CD4-positive, alpha-beta T cell (primary cell): ENCODE measurements at places on chromosomes 7 and 10.

DNA sequence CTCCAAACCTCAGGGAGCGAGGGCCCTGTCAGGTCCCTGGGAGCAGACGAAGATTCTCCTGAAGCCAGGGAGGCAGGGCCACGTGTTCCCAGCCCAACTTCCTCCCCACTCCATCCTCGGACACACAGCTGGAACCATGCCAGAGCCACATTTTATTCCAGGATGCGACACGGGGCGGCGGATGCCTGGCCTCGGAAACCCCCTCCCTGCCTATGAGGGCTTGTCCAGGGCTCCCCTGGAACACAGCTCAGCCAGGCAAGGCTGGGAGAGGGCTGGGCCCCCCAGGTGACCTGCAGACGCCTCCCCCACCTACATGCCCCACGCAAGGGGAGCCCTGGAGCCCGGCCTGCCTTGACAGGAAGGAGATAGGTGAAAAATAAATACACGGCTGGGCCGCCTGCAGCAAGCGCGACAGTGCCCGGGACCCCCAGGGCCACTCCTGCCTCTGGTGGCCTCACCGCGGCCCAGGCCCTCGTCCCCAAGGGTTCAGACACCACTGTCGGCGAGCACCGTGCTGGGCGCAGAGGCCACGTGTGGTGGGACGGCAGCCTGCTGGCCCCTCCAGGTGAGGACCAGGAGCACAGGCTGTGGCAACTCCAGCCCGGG is 21.5 kb downstream of the GET4 start:
- no peak overlapping the region for H3K4me3 ChIP-seq
- peaks cover 46% of the 10 kb centered on the region for H3K36me3 ChIP-seq
- no peak overlapping the region for H3K27ac ChIP-seq
- H3K4me1 ChIP-seq, result peaks cover 6% of the 10 kb centered on the region
- DNase-seq, result no peak

GRCh38 chr10:74145133-74145532 is 5.5 kb downstream of the AP3M1 start:
- no peak overlapping the region for H3K27ac ChIP-seq
- no peaks in the 10 kb centered on the region for H3K27me3 ChIP-seq
- peaks cover 13% of the 10 kb centered on the region for H3K36me3 ChIP-seq
- DNase-seq, result no peak
- H3K4me3 ChIP-seq, result no peak overlapping the region

GRCh38 chr7:71613313-71613712 is 481.4 kb downstream of the GALNT17 start:
- H3K27ac ChIP-seq, result no peak overlapping the region
- H3K4me3 ChIP-seq, result no peak overlapping the region
- no peaks in the 10 kb centered on the region for H3K36me3 ChIP-seq

GRCh38 chr7:89503281-89503680 is 651.0 kb upstream of the STEAP1 start:
- H3K27me3 ChIP-seq, result no peaks in the 10 kb centered on the region
- no peak overlapping the region for H3K27ac ChIP-seq
- no peak for DNase-seq

DNA sequence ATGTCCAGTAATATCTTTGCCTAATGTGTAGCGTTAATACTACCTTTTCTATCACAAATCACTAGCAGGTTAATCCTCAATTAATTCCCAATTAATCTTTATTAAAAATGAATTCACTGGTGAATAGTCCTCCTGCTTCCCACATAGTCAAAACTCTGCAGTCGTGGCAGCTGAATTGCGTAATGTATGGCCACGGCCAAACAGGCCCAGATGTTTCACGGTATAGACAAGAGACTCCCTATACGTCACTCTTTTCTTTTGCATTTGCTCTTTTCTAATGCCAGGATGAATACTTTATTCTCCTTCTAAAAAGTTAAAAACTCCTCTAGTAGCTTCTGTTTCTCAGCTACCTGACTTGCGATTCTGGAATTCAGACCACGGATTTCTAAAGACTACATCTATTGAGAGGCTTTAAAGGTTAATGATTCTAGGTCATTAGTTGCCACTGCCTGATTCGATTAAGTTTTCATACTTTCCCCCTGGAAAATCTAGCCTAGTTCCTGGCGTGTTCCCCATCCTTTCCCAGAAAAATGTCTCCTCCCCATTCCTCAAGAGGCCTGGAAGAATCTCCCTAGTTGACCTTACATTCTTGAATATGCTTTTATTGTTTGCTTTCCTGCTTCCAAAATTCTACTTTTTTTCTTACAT is 16.9 kb downstream of the MEOX2 start:
- no peak overlapping the region for H3K27ac ChIP-seq
- H3K4me1 ChIP-seq, result no peaks in the 10 kb centered on the region
- H3K36me3 ChIP-seq, result no peaks in the 10 kb centered on the region
- DNase-seq, result no peak
- H3K4me3 ChIP-seq, result no peak overlapping the region

DNA sequence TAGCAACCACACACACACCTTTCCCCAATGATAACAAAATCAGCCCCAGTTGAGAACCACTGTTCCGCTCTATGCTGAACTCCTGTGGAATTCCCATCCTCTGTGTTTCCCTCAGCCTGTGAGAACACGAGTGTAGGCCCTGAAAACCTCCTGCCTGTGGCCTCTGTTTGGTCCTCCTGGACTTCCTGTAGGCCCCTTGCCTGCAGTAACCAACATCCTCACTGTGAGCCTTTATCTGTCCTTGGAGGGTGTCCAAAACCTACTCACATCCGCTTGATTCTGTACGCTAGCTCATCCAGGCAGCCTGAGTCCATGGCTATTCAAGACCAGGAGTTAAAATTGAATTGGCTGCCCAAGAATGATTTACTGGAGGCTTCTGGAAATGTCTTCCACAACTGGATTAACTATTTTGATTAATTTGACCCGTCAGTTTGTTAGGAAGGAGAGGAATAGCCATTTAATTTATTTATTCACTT is 149.8 kb downstream of the AKR1D1 start:
- H3K4me1 ChIP-seq, result no peaks in the 10 kb centered on the region
- H3K4me3 ChIP-seq, result no peak overlapping the region

DNA sequence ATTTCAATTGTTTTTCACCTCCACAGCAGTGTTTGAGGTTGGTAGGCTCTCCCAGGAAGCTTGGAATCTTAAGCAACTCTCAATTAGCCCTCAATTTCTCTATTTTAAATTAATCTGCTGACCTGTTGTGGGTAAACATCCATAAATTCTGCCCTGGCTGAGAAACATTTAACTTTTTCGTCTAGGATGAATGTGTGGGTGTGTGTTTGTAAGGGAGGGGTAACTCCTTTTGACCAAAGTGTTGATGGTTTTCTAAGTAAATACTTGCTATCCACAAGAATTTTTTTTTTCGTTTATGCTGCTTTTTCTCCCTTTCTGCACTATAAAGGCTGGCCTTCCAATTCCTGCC is 973 bp downstream of the PPP3CB start:
- peak overlapping the region; percentile 95 for H3K4me3 ChIP-seq
- H3K4me1 ChIP-seq, result peaks cover 25% of the 10 kb centered on the region
- no peaks in the 10 kb centered on the region for H3K36me3 ChIP-seq
- no peak for DNase-seq
- H3K27ac ChIP-seq, result peak overlapping the region; percentile 95

DNA sequence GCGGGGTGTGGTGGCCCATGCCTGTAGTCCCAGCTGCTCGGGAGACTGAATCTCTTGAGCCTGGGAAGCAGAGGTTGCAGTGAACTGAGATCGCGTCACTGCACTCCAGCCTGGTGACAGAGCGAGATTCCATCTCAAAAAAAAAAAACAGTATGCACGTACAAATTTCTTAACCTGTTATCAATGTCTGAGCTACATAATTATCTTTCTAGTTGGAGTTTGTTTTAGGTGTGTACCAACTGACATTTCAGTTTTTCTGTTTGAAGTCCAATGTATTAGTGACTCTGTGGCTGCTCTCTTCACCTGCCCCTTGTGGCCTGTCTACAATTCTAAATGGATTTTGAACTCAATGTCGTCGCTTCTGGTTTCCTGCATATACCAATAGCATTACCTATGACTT is 40.3 kb downstream of the CD36 start:
- no peaks in the 10 kb centered on the region for H3K4me1 ChIP-seq
- H3K4me3 ChIP-seq, result no peak overlapping the region
- H3K27me3 ChIP-seq, result no peaks in the 10 kb centered on the region
- no peak overlapping the region for H3K27ac ChIP-seq
- DNase-seq, result no peak

GRCh38 chr7:44257618-44258422 is 57.0 kb downstream of the YKT6 start:
- peak overlapping the region; percentile 13 for H3K4me3 ChIP-seq
- DNase-seq, result peak; percentile 75
- H3K36me3 ChIP-seq, result no peaks in the 10 kb centered on the region
- peak overlapping the region; percentile 85 for H3K27ac ChIP-seq

GRCh38 chr10:110870823-110871297 is 868 bp upstream of the PDCD4 start:
- peaks cover under 1% of the 10 kb centered on the region for H3K36me3 ChIP-seq
- DNase-seq, result no peak
- no peaks in the 10 kb centered on the region for H3K27me3 ChIP-seq
- peaks cover 56% of the 10 kb centered on the region for H3K4me1 ChIP-seq

DNA sequence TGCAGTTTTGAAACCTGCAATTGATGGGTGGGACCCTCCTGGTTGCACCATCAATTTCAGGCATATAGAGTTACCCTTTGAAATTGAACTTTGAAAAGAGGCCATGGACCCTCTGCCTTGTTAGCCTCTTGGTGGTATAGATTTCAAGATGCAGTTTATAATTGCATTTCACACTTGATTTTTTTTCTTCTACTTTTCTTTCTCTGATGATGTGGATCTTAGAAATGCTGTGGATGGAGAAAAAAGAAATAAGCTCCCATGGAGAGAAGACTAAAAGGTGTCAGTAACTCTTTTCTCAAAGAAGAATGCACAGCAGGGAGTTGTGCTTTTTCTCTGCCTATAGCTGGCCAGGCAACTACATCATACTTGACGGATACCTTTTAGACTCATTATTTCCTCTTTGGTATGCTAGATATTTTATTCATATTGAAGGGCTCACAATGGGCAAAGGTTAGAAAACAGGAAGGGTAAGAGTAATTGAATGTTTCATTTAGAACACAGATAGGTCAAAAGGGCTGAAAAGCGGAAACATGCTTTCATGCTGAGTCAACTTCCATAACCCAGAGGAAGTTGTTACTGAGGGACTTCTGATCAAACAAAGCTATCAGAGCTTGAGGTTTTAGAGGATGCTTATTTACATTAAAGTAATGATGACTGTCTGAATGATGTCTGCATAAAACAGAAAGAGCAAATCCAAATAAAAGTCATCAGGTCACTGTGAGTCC is 773.2 kb upstream of the LRRN3 start:
- H3K4me1 ChIP-seq, result no peaks in the 10 kb centered on the region
- no peaks in the 10 kb centered on the region for H3K36me3 ChIP-seq
- no peak overlapping the region for H3K4me3 ChIP-seq
- DNase-seq, result no peak
- H3K27ac ChIP-seq, result no peak overlapping the region

DNA sequence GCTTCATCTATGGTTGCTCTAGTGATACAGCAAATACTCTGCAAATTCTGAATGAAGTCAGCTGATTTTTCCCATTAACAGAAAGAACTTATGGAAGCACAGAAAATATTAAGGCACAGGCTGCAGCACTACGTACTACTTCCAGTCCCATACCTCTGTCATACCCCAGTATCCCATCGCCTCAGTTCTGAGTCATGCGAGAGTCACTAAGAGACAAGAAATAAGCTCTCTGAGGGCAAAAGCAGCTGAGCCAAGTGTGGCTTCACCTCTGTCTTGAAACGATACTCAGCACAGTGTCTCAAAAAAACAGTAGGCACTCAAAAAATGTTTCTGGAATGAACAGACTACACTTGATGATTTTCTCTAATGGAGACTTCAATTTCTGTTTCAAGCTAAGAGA is 48.2 kb downstream of the EZH2 start:
- H3K4me1 ChIP-seq, result peaks cover 9% of the 10 kb centered on the region
- no peaks in the 10 kb centered on the region for H3K36me3 ChIP-seq
- H3K27ac ChIP-seq, result no peak overlapping the region
- DNase-seq, result no peak
- H3K4me3 ChIP-seq, result no peak overlapping the region

DNA sequence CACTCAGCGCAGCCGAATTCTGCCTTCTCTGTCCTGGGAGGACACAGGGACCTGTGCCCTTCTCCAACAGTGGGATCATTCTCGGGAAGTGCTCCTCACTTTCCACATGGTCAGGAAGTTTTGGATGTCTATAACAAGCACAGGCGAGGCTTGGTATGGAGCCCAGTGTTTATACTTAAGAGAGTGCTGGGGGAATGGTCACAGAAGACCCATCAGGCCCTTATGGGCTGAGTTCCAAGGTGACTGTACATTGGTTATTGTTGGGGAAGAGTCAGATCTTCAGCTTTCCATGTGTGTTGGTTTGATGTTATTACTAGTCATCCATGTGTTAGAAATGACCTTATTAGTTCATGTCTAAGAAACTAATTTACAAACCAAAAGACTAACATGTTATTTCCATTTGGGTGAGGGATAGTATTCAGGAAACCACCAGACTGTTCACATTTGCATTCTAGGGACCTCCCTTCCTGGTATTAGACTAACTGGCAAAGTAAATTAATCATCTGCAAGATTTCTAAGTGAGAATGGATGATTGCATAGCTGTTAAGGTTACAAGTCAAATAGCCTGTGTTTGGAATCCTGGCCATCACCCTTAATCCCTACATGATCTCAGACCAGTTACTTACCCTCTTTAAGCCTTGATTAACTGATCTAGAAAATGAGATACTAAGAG is 834.2 kb downstream of the LRMDA start:
- H3K27ac ChIP-seq, result no peak overlapping the region
- no peak for DNase-seq
- H3K4me3 ChIP-seq, result no peak overlapping the region
- no peaks in the 10 kb centered on the region for H3K36me3 ChIP-seq

DNA sequence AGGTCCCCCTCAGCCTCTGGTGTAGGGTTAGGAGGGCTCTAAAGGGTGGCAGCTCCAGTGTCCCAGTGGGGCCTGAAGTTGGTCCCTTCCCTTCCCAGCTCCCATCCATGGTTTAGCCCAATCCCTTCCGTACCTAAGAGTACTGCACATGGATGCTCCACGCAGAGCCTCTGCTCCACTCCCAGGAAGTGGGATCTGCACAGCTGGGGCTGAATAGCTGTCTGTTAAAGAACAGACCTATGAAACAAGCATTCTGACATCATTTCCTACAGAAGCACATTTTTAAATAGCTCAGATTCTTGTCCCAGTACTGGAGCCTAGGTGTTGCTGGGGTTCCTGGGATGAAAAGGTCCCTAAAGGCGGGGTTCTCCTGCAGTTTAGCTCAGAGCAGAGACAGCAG is 135.9 kb downstream of the ZMYND11 start:
- H3K27me3 ChIP-seq, result no peaks in the 10 kb centered on the region
- H3K4me1 ChIP-seq, result no peaks in the 10 kb centered on the region
- H3K36me3 ChIP-seq, result no peaks in the 10 kb centered on the region
- DNase-seq, result no peak
- no peak overlapping the region for H3K4me3 ChIP-seq

DNA sequence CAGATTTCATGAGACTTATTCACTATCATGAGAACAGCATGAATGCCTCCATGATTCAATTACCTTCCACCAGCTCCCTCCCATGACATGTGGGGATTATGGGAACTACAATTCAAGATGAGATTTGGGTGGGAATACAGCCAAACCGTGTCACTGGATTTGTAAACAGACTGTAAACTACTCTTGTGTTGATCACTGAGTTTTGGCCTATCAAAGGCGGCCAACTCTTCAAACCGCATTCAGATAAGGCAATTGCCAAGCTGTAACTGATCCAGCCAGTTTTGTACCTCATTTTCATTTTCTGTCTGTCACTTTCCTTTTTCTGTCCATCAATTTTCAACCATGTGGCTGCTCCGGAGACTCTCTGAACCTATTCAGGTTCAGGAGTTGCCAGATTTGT is 27.2 kb upstream of the PAPSS2 start:
- H3K27me3 ChIP-seq, result no peaks in the 10 kb centered on the region
- no peaks in the 10 kb centered on the region for H3K4me1 ChIP-seq
- no peaks in the 10 kb centered on the region for H3K36me3 ChIP-seq
- no peak overlapping the region for H3K4me3 ChIP-seq
